ENCODE measurements at places on chromosomes 13 and 19. TPM values are rescaled to one million over a fixed set of nuclear protein-coding genes. Genes with fewer than 3 reads are reported as not detected.

- peak; percentile 19 for DNase-seq
Observed at GRCh38 chr13:79589603-79590393, 108.8 kb downstream of the NDFIP2 start.

GRCh38 chr19:39154100-39154628 lies 28.6 kb downstream of the PAK4 start:
- no peak for DNase-seq

DNA sequence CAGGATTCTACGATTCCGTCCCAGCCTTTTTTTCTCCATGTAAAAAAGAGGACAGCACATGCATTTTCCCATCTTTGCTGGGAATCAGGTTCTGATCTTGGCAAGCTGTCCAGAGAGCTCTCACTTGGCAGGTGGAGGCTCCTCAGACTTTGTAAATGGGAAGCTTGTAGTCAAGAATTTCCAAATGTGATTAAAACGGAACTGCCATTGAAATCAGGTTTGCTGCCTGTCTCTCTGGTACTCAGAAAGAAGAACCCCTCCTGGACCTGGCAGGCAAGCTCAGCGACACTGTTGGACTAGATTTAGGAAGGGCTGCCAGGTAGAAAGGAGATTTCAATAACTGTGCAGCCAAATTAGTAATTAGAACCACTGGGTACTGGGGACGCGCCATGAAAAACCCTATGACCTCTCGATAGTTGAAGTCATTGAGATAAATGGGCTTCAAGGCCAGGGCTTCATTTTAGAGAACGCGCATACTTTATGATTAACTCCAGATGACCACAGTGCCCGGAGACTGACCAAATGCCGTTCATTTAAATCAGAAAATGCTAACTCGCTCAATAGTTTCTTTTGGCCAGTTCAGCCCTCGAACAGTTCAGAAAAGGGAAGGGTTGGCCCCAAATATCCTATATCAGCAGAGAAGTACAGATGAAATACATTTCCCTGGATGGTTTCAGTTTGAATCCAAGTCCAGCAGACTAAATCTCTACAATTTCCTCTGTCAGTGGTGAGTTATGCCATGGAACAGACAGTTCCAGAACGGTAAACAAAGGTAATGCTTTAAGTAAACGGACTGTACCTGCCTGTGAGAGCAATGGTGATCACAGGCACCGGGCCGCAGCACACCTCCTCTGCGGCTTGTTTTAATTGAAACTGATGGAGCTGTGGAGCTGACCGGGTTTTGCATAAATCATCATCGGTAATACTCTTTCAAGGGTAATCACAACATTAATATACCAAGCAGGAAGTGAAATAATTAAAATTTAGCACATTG lies 517.4 kb downstream of the RFC3 start:
- no peak for DNase-seq

- no peak for DNase-seq
Observed at GRCh38 chr13:51760592-51760991, 43.4 kb downstream of the DHRS12 start.

DNA sequence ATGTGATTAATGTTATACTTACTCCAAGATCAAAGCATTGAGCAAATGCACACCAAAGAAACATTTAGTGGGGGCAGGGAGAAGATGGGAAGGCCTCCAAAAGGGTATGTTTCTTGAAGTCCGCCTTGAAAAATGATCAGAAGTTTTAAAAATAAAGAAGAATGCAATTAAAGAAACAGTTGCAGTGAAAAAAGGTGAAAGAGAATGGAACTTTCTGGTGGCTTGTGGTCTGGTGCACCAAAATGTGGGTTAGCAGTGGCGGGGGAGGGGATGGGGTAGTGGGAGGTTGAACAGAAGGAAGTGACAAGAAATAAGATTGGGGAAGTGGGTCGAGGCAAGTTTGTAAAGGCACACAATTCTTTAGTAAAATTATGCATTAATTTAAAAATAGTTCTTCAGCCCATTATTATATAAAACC lies 2.5 kb downstream of the LCP1 start:
- no peak for DNase-seq

- no peak for DNase-seq
Observed at GRCh38 chr13:74187564-74187963, 53.4 kb upstream of the KLF12 start.

DNA sequence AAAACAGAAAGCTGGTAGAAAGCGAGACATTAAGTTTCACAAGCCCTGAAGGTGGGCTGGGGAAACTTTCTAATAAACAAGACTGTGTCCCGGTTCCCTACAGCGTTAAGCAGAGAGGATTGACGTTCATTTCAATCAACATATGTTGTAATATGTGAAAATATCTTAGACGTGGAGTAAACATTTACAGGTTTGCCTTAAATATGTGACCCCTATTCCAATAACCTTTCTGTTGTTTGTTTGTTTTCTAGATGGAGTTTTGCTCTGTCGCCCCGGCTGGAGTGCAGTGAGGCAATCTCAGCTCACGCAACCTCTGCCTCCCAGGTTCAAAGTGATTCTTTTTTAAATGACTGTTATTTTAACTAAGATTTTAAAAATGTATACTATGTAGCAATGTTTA lies 526.2 kb downstream of the SUCLA2 start:
- no peak for DNase-seq

DNA sequence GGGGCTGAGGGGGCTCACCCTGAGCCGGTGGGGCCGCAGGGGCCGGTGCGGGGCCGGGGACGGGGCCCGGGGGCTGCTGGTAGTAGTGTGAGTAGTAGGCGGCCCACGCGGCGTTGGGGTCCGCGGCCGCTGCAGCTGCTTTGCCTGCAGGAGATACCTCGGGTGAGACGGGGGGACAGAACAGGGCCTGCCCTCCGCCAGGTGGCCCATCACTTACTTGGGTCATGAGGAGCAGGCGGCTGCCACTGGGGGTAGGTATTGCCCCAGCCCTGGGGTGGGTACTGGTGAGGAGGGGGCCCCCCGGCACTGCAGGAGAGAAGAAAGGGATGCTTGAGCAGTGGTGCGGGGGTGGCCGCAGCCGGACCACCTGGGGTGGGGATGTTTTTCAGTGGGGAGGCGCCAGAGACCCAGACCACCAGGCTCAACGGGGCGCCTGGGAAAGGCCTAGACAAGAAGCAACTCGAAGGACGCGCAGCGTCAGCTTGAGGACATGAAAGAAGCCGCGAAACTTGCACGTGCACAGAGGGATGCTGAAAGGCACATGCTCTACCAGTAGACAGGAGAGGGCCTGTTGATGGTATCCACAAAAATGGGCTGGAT lies 8.9 kb downstream of the KHSRP start:
- DNase-seq, result no peak

DNA sequence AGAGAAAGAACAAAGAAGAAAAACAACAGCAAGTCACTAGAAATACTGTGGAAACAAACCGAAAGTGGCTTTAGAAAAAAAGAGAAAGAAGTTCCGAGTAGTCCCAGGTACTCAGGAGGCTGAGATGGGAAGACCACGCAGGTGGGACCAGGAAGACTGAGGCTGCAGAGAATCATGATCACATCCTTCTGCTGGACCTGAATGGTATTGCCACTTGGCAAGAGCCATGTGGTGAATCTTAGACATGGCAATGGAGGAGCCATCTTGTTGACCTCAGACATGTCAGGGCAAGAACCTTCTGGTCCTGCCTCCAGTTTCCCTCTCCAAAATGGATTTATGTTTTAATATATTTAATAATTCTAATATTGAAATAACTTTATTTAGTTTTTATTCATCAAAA lies 37.4 kb upstream of the ZNF724 start:
- DNase-seq, result no peak

DNA sequence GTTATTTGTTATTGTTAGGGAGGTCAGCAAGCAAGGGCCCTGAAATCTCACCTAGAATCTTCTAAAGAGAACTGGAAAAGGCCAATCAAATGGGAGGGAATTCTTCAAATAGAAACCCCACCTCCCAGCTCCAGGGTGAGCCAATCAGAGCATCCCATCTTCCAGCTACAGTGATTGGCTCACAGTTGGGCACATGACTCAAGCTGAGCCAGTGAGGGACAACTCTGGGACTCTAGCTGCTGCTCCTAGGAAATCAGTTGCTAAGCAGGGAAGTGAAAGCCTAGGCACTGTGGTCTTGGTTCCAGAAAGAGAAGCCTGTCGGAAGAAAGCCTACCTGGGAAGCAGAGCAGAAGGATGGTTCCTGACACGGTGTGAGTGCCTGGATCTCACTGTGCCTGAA lies 13.4 kb downstream of the TM6SF2 start:
- DNase-seq, result peak; percentile 34

DNA sequence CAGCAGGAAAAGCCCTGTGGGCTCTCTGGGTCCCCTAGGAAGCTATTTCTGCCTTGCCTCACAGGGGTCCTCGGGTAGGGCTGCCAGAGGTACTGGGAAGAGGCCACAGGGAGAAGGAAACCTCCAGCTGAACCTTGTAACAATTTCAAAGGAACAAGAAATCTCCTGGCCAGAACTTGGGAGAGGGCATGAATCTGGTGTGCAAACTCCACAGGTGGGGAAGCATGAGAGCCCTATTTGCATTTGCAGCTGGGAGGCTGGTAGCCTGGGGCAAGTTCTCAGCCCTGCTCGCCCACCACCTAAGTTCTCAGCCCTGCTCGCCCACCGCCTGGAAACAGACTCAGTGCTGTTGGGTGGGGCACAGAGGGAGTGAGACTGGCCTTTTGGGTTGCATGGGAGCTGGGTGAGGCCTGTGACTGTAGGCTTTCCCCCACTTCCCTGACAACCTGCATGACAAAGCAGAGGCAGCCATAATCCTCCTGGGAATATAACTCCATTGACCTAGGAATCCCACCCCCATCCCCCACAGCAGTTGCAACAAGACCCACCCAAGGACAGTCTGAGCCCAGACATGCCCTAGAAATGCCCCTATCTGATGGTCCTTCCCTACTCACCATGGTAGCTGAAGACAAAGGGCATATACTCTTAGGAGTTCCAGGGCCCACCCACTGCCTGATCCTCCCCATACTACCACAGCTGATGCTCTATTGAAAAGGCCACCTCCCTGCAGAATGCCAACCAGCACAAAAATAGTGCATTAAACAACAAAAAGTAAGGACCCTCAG lies 11.7 kb downstream of the UGGT2 start:
- DNase-seq, result no peak

DNA sequence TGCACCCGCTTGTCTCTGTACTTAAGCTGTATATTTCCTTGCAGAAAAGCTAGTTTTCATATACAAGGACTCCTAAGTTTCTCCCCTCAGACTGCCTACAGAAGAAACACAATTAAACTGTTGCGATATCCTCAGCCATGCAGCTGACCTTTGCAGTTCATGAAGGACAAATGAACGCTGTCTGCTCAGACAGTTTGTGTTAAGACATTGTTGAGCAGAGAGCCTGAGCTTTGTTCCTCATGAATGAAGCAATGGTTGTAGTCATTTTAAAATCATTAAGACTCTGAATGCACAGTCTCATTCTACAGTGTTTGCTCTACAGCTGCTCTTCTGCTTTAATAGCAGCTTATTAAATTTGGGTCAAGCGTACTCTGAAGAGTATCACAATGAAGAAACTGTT lies 23.2 kb upstream of the MAB21L1 start:
- DNase-seq, result no peak

- DNase-seq, result no peak
Observed at GRCh38 chr13:30115257-30115600, 192.1 kb downstream of the KATNAL1 start.

- peak; percentile 96 for DNase-seq
Observed at GRCh38 chr13:111031531-111031961, 83.6 kb upstream of the ARHGEF7 start.

DNA sequence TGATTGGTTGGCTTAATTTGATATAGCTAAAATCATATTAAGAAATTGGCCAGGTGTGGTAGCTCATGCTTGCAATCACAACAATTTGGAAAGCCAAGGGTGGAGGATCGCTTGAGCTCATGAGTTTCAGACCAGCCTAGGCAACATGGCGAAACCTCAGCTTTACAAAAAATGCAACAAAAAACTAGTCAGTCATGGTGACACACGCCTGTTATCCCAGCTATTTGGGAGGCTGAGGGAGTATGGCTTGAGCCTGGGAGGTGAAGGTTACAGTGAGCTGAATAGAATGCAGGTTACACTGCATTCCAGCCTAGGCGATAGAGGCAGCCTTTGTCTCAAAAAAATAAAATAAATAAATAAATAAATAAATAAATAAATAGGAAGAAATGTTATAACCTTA lies 1579.6 kb upstream of the SLC10A2 start:
- DNase-seq, result no peak

- peak; percentile 76 for DNase-seq
Observed at GRCh38 chr13:52411629-52412028, 5.7 kb upstream of the THSD1 start.

GRCh38 chr13:112137144-112137543 lies 70.2 kb downstream of the SOX1 start:
- DNase-seq, result no peak

DNA sequence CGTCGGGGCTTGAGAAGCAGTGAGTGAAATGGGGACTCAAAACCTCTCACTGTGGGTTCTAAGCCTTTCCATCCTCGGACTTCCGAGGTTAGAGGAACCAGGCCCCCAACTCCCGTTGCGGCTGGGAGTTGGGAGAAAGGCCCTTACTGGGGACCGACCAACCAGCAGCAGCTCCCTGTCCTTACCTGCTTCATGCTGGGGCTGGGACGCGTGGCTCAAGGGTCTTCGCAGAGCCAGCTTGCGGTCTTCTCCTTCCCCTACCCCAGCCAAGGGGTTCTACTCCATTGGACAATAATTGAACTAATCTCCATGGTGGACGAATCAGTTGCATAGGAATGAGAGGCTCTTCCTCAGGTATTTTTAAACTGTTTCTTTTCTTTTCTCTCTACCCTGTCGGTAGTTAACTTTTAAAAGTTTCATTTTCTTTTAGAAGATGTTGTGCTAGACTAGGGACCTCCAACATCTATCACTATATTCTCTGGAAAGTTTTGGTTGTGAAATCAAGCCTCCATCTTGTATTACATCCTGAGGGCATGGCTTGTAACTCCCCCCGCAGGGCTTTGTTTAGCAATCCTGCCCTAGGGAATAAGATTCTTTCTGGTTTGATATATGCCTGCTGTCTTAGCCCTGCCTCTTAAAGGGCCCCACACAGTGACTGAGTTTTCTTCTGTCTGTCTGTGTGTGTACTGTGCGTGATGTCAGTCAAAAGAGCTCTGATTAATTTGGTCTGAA lies 1027.1 kb upstream of the PCDH9 start:
- DNase-seq, result no peak

DNA sequence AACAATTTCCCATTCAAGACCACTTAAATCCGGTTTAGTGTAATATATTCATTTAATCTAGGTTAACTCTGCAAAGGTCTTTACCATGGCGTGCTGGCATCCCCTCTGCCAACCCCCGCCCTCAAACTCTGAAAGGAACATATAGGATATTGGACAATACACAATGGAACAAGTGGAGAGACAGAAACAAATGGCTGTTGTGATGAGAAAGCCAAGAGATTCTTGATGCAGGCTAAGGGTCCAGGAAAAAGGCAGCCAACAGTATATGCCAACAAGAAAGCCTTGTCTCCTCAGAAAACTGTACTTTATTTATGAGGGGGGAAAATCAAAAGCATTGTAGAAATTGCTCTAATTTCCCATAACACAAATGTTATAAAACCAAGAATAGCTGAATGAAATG lies 407.3 kb upstream of the SGCG start:
- no peak for DNase-seq

GRCh38 chr19:6572217-6572616 lies 18.7 kb downstream of the CD70 start:
- DNase-seq, result no peak

GRCh38 chr19:16070366-16070990 lies 5.8 kb upstream of the TPM4 start:
- peak; percentile 85 for DNase-seq

SBSN gene
- total RNA-seq, result 3.2 TPM

SIGLEC12 gene
- total RNA-seq, result not detected

COL5A3 gene
- 22.8 TPM for total RNA-seq

PSG3 gene
- total RNA-seq, result not detected

KIR3DL2 gene
- total RNA-seq, result not detected

RAD23A gene
- 88.5 TPM for total RNA-seq

PABPC3 gene
- under 0.01 TPM for total RNA-seq

KIR2DL4 gene
- total RNA-seq, result not detected

UGGT2 gene
- total RNA-seq, result 54.8 TPM

Data from GM23248 (cell line).